ENCODE measurements at places on chromosomes 1 and 21.

GRCh38 chr1:117147341-117147831 lies 25.8 kb upstream of the TRIM45 start:
- DNase-seq: no peak

GRCh38 chr1:199089393-199090122 lies 450.7 kb downstream of the PTPRC start:
- peak; percentile 64 for DNase-seq

DNA sequence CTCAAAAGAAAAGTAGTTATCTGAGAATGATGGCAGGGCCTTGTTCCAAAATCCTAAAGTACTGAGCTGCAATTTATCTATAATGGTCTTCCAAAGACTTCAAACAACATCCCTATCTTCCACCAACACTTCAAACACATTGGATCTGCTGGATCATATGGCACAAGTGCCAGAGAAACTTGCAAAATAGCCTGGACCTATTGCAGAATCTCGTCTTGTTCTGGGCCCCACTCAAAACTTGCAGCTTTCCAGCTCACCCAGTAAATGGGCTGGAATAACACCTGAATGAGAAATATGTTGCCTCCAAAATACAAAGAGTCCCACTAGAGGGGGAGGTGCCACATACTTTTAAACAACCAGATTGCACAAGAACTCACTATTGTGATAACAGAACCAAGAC lies 44.0 kb upstream of the PKN2 start:
- no peak for DNase-seq

DNA sequence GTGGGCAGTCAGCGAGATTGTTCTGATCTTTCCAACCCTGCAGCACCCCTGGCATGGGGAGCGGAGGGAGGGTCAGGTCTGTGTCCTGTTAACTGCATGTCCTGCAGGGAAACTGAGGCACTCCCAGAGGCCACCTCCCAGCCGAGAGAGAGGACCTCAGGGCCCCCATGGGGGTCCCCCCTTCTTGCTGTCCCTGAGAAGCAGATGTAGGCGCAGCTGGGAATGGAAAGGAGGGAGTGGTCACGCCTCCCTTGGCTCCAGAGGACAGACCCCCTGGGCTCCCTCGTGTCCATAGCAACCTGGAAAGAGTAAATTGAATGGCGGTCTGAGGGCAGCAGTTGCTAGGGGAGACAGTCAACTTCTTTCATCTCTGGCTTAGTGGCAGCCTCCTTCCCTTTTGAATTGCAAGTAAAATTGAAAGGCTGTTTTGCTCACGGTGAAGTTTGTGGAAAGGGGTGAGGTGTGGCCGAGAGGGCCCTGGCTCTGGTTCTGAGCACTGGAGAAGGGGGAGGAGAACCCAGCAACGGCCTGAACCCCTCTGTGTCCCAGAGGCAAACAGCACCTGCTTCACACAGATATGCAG lies 4.9 kb downstream of the CROCC start:
- no peak for DNase-seq

DNA sequence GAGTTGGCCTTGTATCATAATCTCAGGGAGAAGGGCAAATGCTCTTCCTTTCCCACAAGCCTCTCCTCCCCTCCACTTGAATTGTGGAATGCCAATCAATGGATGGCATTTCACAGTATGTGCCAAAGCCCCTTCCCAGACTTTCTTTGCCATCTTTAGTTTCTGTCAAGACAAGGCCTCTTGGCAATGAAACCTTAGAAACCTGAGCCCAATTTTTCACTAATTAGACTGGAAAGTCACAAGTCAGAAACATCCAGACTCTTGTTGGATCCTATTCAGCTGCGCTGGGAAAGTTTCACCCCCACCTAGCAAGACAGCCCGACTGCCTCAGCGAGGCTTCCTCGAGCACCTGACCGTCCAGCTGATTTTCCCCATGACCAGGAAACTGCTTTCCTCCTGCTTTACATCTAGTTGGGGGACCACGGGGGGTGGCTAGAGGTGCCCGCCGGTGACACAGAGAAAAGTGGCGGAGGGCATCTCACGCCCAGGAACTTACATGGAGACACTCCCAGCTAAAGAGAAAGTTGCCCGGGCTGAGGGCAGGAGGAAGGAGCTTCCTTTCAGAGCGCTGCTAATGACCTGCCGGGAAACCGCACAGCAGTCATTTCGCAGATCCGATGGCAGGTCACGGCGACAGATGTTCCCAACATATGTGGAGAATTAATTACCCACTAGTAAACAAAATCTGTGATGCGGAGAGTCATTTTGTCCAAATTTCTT lies 302.6 kb upstream of the RRP15 start:
- DNase-seq: no peak

GRCh38 chr1:247561711-247562110 lies 12.8 kb downstream of the GCSAML start:
- DNase-seq: no peak

GRCh38 chr21:38833117-38833516 lies 27.4 kb downstream of the ETS2 start:
- DNase-seq: no peak

GRCh38 chr21:39126486-39126806 lies 56.8 kb downstream of the PSMG1 start:
- DNase-seq: no peak

GRCh38 chr1:116377541-116378529 lies 4.8 kb downstream of the ATP1A1 start:
- DNase-seq: peak; percentile 77

DNA sequence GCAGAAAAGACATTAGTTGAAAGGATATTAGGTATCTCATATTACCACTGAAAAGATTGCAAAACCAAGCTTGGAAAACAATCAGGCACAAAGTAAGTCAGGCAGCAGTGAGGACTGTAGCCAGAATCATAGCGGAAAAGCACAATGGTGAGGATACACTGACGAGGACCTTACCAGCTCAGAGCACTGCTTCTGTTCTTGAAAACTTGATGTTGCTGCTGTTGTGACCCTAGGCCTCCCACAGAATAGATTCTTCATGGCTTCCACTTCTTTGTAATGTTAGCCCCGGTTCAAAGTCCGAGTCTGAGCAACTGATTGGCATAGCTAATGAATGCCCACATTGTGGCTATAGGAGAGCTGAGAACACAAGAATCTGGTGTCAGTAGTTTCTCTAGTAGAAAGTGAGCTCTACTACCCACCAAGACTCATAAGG lies 45.2 kb upstream of the LRRC8C start:
- DNase-seq: no peak

DNA sequence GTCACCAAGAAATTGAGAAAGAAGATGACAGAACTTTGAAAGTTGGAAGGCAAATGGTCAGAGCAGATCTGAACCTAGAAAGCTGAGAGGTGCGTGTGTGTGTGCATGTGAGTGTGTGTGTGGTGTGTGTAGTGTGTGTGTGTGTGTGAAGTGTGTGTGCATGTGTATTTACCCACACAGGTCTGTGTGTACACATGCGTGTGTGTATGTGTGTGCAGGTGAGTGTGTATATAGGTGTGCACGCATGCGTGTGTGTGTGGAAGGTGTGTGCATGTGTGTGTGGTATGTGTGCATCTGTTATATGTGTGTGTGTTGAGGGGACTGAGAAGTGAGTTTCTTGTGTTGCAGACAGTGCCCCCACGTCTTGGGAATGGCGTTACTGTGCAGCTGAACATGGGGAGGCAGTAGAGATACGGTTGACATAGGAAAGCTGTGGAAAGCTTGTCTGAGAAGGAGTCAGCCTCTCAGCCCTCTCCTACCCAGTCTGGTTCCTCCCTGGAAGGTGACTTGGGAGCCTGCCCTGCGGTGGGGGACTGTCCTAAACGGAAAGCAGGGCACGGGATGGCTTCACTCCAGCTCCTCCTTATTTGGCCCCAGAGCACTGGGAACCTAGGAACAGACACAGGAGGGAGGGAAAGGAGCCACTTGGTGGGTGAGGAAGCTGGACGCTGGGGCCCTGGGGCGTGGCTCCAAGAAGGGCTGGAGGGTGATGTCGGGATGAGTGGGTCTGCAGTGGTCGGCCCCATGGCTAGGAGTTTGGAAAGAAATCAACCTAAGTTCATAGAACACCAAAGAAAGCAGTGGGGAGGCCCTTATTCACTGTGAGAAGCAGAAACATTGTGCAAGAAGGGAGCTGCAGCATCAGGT lies 97.2 kb downstream of the PCBP3 start:
- DNase-seq: no peak

GRCh38 chr1:72462186-72462905 lies 180.0 kb upstream of the NEGR1 start:
- no peak for DNase-seq

DNA sequence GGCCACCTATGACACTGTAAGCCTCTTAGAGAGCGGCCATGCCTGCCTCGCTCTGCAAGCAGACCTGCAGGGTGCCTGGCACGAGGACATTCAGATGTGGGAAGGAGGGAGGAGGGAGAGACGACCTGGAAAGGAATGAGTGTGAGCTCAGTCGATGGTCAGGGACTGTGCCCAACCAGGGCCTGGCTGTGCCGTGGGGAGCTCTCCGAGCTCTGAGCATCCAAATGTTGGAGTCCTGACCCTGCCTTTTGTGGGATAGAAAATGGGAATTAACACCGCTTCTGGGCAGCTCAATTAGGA lies 7.3 kb downstream of the CSTB start:
- no peak for DNase-seq

- no peak for DNase-seq
These were observed 35.0 kb upstream of the RAP1GAP start for GRCh38 chr1:21704145-21704544.

DNA sequence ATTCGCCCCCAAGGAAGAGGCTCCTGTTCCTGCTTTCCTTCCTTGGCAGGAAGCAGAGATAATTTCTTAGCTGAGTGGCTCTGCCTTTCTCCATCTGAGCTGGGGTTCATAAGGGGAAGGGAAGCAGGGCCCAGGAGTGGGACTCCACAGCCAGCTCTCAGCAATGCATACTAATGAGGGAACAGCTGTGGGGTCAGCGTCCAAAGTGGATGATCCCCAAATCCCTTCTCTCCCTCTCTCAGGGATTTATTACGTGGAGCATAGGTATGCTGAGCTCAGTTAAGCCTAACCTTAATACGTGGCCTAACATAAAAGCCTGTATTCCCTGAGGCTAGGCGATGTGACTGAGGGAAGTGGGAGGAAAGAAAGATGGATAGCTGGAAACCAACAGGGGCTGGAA lies 87.3 kb upstream of the CTTNBP2NL start:
- DNase-seq: no peak

- peak; percentile 92 for DNase-seq
These were observed 70.3 kb downstream of the PIK3CD start for GRCh38 chr1:9721606-9722377.

DNA sequence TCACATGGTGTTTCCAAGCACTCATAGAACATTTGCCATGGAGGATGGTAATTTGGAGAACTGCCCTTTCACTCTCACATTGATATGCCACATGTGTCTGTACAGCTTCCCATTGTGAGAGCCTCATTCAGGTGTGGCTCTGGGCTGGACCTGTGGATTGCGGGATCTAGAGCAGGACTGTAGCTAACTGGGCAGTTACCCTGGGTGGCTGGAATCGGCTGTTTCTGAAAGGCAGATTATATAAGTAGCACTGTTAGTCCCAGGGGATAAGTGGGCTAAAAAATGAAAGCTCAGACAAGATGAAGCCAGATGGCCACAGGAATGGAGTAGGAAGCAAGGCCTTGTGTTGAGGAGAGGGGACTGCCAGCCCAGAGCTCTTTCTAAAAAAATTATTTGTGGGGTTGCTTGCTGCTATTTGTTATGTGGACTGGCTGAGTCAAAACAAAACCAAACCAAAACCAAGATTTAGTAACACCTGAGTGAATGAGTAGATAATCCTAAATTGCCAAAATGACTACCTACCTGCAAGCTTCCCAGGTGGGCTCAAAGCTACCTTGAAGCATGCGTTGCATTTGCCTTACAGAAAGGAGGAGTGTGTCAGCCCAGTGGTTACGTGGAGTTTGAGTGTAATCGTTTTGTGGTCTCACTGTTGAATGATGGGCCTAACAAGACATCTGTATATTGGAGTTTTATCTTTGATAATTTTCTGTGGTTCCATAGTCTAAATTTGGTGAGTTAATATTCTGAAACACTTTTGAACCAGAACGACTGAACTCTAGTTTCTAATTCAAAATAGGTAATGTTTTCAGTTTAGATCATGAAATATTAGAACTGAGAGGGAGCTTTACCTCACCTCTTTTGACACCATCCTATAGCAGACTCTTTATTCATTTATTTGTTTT lies 58.0 kb downstream of the SDCCAG8 start:
- no peak for DNase-seq

GRCh38 chr1:57272150-57272549 lies 151.7 kb downstream of the DAB1 start:
- DNase-seq: no peak

GRCh38 chr21:22728091-22728490 lies 1729.9 kb downstream of the NCAM2 start:
- DNase-seq: no peak

- DNase-seq: no peak
These were observed 11.3 kb downstream of the NCSTN start for GRCh38 chr1:160354388-160354985.

DNA sequence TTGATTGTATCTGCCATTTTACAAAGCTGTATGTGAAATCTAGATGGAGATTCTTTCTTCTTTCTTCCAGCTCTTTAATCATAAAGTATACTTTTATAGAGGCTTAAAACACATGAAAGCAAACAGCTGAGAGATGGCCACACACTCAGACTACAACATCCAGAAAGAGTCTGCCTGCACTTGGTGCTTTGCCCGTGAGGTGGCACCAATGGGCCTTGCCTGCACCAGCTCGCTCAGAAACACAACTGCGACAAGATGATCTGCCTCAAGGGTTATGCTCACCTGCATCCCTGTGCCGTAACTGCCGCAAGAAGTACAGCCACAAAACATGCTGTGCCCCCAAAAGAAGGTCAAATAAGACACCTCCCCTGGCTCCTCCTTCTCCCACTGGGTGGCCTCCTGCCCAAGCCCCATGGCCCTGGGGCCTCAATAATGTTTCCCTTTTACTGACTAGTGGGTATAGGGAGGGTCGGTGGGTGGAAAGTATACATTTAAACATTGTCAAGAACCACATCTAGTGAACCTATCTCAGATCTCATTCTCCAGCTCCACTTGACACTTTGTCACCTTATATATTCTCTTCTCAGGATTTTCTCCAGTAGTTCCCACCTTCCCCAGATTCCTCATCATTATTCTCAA lies 66.7 kb upstream of the ANGPTL3 start:
- DNase-seq: no peak

DNA sequence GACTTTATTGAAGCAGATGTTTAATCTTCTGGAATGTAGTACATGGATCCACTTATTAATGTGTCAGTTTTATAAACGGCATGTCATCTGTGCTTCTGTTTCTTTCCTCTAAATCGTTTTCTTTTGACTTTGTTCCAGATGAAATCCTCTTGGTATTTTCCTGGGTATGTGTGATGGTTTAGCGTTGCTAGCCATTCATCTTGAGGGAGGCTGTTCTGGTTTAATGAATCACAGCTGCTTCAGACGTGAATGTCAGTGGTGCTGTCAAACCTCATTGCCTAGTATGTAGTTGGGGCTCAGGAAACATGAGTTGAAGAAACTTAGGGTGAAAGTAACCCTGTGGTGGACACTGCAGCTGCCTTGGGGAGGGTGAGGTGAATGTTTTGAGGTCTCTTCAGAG lies 33.2 kb downstream of the KCNK1 start:
- DNase-seq: no peak

DNA sequence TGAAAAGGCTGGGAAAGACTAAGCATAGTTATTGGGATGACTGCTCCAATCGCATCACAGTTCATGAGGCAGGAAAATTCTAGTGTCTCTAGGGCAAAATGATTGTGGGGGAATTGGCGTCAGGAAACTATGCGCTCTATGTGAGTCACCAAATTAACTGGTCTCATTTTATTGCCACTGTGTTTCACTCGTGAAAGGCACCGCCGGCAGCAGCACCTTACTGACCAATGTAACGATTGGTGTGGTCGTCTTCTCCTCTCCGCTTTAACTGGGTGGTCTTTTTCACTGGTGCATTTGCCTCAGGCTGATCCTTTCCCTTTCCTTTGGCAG lies 83.5 kb downstream of the SPAG17 start:
- no peak for DNase-seq

- peak; percentile 91 for DNase-seq
These were observed 34.6 kb upstream of the S100A7 start for GRCh38 chr1:153494976-153495535.
